ENCODE measurements at places on chromosomes 1 and 21. TPM values are rescaled to one million over a fixed set of nuclear protein-coding genes. Genes with fewer than 3 reads are reported as not detected.

Gene CADM3
- total RNA-seq, result 9.8 TPM

Gene FCGR1A
- not detected for total RNA-seq

GRCh38 chr1:210446479-210446878, 117.8 kb downstream of the HHAT start:
- no peaks in the 10 kb centered on the region for H3K27me3 ChIP-seq
- no peak overlapping the region for H3K4me3 ChIP-seq
- no peak overlapping the region for H3K27ac ChIP-seq
- no peaks in the 10 kb centered on the region for H3K4me1 ChIP-seq
- no peak for DNase-seq

DNA sequence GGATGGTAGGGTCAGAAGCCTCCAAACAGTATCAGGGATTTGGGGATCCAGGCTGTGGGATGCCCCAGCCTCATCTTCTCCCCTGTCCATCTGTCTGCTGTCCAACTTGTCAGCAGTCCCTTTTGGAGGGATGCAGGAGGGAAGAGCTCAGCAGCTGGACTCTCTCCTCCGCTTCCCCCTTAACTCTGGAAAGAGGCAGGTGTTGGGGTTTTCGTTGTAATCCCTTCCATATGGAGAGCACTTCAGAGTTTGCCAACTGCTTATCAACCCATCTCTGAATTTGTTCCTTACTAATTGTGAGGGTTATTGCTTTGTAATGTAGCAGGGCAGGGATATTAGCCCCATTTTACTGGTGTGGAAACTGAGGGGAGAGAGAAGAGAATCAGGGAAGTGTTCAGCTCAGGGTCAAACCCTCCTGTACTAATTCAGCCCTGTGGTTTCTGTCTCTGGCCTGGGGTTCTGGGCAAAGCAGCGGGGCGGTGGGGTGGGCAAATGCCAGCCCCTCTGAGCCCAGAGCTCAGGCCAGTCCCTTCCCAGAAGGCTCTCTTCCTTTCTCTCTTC, 3.2 kb downstream of the CITED4 start:
- DNase-seq, result no peak
- H3K36me3 ChIP-seq, result no peaks in the 10 kb centered on the region
- no peak overlapping the region for H3K4me3 ChIP-seq

- H3K27me3 ChIP-seq, result peaks cover 21% of the 10 kb centered on the region
- DNase-seq, result no peak
- H3K4me1 ChIP-seq, result no peaks in the 10 kb centered on the region
- H3K27ac ChIP-seq, result no peak overlapping the region
Observed at GRCh38 chr1:234221601-234222000, 151.7 kb upstream of the COA6 start.

Data from suprapubic skin (tissue), 4 donors.